ENCODE measurements at places on chromosomes 11 and 22.

DNA sequence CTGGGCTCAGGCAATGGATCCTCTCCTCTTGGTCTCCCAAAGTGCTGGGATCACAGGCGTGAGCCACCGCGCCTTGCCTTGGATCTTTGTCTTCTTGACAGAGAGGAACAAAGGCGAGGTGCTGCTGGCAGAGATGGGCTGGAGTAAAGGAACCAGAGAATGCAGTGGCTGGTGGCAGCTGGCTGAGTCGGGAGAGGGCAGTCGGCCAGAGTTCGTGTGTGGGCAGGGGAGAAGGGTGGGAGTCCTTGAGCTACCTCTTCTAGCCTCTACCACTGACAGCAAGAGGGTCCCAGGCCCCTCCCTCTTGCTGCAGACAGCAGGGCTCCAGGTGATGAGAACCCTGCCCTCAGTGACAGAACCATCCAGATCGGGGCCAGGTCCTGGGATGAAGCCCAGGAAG lies 86.2 kb upstream of the LINC01488 start:
- no peak for DNase-seq

- peak; percentile 15 for DNase-seq
These were observed 361.1 kb downstream of the ETS1 start for GRCh38 chr11:128226106-128226716.

DNA sequence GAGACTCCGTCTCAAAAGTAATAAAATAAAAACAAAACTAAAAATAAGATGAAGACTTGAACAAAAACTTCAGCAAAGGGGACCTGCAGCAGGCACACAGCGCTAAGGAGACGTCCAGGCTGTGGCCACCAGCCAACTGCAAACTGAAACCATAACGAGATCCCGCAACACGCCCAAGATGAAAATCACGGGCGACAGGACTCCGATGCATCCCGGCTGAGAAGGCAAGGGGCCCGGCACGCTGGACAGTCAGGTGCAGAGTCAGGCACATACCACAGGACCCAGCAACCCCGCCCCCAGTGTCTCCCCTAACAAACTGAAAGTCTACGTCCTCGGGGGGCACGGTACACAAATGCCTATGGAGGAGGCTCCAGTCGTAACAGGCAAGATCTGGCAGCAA lies 9.2 kb downstream of the HRAS start:
- DNase-seq, result no peak

DNA sequence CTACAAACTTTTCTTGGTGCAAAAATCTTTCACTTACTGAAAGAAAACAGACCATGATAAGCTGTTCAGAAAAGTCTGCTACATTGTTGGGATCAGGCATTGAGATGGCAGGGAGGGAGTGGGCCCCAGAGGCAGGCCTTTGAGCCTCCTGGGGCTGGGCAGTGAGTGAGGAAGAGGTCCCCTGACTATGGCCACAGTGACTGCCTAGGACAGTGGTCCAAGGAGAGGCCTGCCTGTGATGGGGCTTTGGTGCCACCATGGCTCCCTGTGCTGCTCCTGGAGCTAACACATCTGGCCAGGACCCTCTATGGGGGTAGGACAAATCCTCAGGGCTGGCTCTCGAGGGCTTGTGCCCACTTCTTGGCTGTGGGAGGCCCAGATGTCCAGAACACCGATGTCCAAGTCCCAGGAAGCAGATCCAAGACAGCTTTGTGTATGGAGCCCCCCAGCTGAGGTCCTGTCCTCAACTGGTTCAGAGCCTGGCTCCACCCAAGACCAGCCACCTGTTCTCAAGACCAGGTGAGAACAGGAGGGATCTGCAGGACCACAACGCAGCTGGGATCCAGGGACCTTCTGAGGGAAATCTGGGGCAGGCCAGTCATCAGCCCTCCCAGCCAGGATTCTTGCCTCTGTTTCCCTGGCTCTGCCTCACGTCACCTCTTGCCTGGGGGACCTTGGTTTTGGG lies 36.9 kb downstream of the PPM1F start:
- no peak for DNase-seq

DNA sequence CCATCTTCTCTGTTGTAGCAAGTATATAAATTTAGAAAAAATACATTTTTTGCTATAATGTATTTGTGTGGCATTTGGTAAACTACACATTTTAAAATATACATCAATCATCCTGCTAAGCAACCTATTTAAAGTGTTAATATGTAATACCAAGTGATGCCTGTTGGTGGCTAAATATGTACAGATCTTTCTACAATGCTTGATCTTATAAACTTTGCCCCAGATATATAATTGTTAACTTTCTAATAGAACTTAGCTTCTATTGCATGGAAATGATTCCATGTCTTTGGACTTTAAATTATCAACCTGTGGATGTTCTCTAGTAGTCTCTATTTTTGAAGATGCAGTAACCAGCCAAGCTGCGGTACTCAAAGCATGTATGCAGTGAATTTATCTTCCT lies 1260.4 kb upstream of the RAG2 start:
- DNase-seq, result no peak

DNA sequence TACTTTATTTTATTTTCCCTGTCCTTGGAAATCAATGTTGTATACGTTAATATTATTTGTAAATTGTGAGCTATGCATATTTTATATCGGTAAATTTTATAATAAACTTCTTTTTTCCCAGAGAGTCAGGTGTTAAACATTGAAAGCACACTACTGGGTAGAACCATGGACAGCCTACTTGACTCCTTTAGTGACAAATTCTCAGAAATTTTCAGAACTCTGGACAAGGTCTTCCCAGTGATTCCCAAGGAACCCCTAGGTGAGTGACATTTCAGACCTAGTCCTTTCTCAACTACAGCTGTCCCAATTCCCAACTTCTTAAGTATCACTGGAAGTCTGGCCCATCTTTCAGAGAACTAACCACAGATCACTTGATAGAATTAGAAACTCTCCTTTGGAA lies 107.2 kb downstream of the RCN1 start:
- no peak for DNase-seq

DNA sequence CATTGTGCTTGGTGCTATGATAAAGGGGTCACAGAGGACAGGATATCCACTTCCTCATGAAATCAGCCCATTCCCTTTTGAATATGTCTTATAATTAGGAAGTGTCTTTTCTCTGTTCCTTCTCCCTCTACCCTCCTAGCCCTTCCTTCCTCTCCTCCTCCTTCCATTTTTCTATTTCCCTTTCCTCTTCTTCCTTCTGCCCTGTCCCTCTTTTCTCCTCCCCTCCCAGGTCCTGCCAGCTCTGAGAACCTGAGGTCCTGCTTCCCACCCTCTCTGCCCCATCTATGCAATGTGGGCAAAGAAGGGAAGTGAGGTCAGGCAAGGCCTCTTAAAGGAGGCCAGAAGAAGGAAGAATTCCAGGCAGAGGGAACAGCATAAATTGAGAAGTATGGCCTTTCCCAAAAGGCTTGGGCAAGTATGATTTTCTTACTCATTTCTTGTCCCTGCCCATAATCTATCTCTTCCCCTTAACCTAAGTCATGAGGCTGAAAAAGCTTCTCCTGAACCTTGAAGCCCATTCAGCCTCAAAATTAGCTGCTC lies 7.7 kb upstream of the UBASH3B start:
- no peak for DNase-seq

GRCh38 chr11:117410861-117411710 lies 83.4 kb downstream of the CEP164 start:
- DNase-seq, result no peak

- no peak for DNase-seq
These were observed 28.2 kb upstream of the MGAT3 start for GRCh38 chr22:39428597-39429071.

GRCh38 chr11:1563149-1563638 lies 8.9 kb downstream of the DUSP8 start:
- no peak for DNase-seq

GRCh38 chr22:27801616-27802345 lies at the start of gene MN1:
Gene MN1, minus strand, starts transcription at chr22:27801756. Its CDS starts 1,213 bp downstream, at chr22:27800543.
- peak; percentile 37 for DNase-seq

- DNase-seq, result no peak
These were observed 16.3 kb downstream of the LGR4 start for GRCh38 chr11:27456140-27456794.

GRCh38 chr22:21102659-21103267 lies 57.0 kb downstream of the LRRC74B start:
- DNase-seq, result peak; percentile 75

DNA sequence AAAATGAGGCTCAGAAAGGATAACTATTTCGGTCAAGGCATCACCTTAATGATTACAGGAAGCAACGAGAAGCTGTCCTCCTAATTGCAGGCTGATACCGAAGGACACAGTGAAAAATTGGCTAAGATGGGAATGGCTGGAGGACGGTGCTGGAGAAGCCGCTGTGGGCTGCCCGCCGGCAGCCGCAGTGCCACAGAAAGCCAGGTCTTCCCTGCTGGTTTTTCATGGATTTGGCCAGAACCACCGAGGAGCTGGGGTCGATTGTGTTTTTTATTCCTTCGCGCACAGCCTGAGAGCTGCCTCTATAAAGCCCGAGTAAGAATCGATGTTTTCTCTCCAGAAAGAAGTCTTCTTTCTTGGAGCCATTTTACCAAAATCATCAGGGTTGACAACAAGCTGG lies 1484.2 kb downstream of the BRD1 start:
- DNase-seq, result no peak

DNA sequence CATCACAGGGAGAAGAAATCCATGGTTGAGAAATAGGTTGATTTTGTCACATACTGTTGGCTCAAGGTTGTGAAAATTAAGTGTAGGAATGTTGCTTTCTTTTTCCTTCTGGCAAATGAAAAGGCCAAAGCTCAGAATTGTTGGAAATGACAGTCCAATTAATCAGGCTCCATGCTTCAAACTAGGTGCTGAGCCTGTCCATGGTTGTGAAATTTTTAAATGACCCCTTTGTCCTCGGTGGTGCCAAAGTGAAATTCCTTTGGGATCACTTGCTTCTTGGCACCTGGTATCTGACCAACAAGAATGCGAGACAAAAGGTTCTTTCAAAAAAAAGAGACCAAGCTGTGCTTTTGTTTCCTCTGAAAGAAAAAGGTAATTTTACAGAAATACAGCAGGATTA lies 451.9 kb downstream of the ETS1 start:
- DNase-seq, result no peak

DNA sequence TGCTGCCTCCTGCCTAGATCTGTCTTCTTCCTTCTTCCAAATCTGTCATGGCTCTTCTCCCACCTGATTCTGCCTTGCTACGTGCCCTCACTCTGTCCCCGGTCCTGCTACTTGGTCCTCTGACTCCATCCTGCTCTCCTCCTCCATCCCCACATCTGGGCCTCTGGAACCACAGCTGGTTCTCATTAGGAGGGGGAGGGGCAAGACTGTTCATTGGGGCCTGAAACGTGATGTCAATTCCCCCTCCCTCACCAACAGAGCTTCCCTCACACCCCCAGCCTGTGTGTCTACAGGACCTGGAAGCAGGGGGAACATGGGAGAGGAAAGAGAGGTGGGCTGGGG lies 9.1 kb downstream of the DCHS1 start:
- DNase-seq, result no peak

DNA sequence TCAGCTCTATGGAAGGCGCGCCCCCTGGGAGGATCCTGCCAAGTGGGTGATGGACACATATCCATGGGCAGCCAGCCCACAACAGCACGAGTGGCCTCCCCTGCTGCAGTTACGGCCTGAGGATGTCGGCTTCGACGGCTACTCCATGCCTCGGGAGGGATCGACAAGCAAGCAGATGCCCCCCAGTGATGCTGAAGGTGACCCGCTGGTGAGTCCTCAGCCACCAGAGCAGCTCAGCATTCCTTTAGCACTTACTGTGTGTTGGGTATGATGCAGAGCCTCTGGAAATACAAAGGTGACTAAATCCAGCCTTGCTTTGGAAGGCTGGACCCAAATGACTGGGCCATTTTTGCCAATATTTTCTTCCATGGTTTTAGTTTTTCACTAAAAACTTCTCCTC lies 45.7 kb downstream of the DBX1 start:
- no peak for DNase-seq

- no peak for DNase-seq
These were observed 690.6 kb downstream of the TBC1D22A start for GRCh38 chr22:47453049-47453448.

DNA sequence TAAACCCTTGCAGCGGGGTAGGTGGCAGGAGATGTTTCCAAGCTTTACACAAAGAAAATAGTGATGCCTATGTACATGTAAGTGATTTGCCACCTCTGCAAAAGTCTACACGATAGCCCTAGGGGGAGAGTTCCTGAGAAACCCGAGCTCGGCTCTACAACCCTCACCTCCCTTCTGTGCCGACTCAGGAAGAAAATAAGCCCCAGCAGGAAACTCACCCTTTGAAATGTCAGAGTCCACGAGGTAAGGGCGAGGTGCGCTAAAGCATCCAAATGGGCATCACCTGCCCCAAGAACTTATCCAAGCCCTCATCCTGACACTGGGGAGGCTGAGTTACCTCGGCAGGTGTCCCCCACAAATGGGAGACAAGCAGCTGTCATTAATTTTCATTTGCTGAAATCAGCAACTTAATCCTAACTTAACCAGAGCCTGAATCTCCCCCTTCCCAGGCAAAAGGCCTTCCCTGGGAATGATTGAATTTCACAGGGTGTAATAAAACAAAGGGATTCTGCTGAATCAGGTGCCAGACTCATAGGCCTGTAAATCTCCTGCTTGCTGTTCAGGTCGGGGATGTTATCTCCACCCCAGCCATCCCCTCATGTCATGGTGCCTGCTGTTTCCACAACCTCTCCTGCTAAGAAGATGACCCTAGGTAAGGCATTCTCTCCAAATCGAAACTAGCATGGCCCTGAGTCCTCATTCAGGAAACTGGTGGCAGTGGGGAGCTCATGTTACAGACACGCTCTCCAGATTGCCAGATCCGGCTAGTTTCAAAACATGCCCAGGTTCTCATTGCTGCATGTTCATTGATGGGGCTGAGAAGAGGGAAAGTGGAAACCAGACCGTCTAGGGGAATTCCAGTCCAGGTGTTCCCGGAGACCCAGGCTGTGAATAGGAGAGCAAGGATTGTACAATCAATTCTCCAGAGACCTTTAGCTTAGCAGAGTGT lies 105.3 kb upstream of the KIRREL3 start:
- DNase-seq, result no peak

GRCh38 chr11:112377946-112378345 lies 117.3 kb upstream of the PLET1 start:
- DNase-seq, result no peak

- no peak for DNase-seq
These were observed 4.4 kb upstream of the P2RX6 start for GRCh38 chr22:21010426-21011113.

DNA sequence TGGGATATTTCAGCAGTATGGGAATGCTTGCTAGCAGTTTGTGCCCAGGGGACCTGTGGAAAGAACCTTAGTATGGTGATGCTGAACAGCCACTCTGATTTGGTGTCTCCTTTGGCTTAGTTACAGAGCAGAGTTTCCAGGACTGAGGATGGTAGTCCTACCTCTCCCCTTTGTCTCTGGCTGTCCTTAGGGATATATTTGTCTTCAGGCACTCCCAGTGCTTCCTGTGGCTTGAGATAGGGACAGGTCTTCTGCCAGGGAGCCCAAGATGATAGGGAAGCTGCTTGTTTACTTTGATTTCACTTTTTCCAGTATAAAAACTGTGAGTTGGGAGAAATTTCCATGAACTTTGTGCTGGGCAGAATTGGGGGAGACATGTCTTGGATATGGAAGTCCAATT lies 28.2 kb downstream of the ANKRD42 start:
- DNase-seq, result no peak

- DNase-seq, result no peak
These were observed 2.0 kb downstream of the LRRC4C start for GRCh38 chr11:41457216-41458014.

- no peak for DNase-seq
These were observed 95.0 kb upstream of the CD44 start for GRCh38 chr11:35043936-35044335.
